Stimulated activated CD8-positive, alpha-beta memory T cell treated with anti-CD3 and anti-CD28 coated beads, Interleukin-4, amount 100 ng/mL, for 4 hours (primary cell): ENCODE measurements at places on chromosomes 5 and 9.

DNA sequence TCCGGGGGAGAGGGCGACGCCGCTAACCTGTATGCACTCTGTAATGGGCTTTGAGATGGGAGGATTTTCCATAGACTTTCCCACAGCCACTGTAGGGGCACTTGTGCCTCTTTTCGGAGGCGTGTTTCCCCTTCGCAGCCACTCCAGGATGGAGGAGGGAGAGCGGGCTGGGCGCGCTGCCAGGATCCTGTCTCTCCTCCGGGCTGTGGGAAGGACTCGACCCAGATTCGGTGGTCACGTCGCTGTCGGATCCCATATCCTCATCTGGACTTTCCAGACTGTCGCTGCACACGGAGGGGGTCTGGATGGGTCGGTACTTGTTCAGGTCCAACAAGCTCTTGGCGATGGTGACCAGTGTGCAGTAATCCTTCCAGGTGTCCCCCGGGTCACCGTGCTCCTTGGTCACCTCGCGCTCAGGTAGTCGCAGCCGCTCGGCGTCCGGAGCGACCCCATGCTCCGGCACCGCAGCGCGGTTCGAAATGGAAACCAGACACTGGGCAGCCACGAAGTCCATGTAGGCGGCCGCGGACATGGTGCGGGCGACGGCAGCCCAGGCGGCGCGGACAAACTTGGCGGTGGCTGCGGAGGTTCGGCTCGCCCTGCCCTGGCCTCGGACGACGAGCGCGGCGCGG lies 1.5 kb downstream of the KLF9 start:
- no peak for DNase-seq

DNA sequence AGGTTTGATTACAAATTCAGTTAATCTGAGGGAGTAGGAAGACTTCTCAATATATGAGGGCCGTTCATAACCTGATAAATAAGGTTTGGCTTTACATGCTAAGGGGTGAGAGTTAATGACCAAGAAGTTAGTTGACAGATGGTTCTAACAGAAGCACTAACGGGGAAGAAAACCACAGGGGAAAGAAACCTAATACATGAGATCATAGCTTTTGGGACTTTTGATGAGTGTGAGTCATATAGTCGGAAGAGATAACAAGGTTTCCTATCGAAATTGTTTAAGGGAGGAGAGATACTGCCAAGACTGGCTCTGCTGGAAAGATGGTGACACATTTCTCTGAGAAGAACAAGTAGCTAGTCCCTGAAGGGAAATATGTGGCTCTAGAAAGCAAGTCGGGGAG lies 140.1 kb downstream of the COX7C start:
- DNase-seq, result no peak

- no peak for DNase-seq
Observed at GRCh38 chr9:526904-527591, 312.4 kb downstream of the DOCK8 start.

DNA sequence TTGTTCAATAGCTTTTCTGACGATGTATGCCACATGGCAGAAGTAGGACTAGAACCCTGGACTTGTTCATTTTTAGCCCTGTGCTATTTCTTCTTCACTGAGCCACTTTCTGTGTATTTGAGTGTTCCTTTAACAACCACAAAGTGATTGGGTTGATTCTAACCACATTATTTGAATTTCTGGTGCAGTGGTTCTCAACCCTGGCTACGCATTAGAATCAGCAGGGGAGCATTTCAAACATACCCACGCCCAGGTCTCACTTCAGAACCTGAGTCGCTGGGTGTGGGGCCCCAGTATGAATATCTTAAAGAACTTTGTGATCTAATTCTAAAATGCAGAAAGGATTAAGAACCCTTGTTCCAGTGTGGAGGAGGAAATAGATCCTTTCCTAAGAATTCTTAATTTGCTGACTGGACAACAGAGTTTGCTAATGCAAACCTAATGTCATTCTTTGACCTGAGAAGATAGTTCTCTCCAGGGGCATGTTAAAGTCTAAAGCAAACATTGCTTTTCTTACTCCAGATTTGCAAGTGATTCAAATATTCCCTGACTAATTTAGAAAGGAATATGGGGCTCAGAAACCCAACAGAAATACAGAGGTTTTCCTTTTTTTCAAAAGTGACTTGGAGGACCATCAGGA lies 75.4 kb upstream of the GDNF start:
- no peak for DNase-seq

- DNase-seq, result no peak
Observed at GRCh38 chr5:52994266-52994665, 5.1 kb downstream of the ITGA2 start.

DNA sequence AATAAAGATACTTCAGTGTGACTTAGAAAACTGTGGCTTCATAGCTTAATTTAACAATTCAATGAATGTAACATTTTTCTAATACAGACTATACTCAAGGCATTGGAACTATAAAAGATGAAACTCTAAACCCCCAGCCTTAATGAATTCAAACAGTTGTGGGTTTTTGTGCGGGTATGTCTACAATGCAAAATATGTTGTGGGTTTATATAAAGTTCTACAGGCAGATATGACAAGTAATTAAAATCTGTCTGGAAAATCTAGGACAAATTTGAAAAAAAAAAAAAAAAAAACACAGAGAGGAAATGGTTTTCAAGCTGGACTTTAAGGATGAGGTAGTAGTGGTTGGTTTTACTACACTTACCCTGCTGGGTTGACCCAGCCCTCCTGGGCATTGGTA lies 467.5 kb upstream of the TLE4 start:
- DNase-seq, result no peak

GRCh38 chr5:172862165-172862801 lies 28.2 kb downstream of the ERGIC1 start:
- DNase-seq, result no peak

- no peak for DNase-seq
Observed at GRCh38 chr5:28766565-28767158, 1728.3 kb upstream of the CDH9 start.

- DNase-seq, result no peak
Observed at GRCh38 chr9:12880406-12881015, 105.7 kb downstream of the LURAP1L start.

- no peak for DNase-seq
Observed at GRCh38 chr5:142495531-142495930, 170.7 kb upstream of the SPRY4 start.

DNA sequence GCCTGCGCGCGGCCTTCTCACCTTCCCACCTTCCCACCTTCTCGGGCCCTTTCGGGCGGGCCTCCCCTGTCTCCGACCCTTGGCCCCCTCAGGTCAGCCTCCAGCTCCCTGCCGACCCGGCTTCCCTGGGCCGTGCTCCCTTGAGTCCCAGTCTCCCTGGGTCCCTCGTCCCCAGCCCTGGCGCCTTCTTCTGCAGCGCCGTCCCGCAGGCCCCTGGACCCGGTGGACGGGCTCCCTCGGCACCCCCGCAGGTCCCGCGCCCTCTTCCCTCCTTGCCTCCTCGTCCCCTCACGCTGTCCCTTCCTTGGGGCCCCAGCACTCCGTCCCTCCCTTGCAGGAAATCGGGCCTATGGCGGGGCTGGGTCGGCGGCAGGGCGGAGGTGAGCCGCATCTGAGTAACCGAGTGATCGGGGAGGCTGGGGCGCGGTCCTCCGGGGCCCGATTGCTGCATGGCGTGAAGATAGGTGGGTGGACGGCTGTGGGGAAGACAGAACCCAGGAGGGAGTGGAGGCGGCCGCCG lies 7.6 kb downstream of the ARPC5L start:
- DNase-seq, result no peak

DNA sequence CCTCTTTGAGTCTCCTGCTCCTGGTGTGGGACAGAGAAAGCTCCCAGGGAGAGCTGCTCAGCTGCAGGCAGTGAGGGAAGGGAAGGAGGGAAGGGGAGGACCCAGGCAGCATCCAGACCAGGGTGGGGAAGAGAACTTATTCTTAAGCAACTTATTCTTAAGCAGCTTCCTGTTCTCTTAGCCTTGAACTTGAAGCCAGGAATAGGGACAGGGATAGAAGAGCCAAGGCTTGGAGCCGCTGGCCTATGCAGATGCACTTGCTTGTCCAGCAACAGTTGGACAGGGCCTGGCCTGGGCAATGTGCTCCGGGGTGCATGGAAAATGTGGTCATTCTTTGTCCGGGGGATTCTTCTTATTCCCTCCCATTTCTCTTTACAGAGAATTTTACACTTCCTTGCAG lies 31.4 kb upstream of the SPTLC1 start:
- DNase-seq, result no peak

- DNase-seq, result no peak
Observed at GRCh38 chr5:158373608-158374395, 514.9 kb upstream of the CLINT1 start.

GRCh38 chr5:163564321-163564938 lies 59.0 kb downstream of the MAT2B start:
- peak; percentile 36 for DNase-seq

DNA sequence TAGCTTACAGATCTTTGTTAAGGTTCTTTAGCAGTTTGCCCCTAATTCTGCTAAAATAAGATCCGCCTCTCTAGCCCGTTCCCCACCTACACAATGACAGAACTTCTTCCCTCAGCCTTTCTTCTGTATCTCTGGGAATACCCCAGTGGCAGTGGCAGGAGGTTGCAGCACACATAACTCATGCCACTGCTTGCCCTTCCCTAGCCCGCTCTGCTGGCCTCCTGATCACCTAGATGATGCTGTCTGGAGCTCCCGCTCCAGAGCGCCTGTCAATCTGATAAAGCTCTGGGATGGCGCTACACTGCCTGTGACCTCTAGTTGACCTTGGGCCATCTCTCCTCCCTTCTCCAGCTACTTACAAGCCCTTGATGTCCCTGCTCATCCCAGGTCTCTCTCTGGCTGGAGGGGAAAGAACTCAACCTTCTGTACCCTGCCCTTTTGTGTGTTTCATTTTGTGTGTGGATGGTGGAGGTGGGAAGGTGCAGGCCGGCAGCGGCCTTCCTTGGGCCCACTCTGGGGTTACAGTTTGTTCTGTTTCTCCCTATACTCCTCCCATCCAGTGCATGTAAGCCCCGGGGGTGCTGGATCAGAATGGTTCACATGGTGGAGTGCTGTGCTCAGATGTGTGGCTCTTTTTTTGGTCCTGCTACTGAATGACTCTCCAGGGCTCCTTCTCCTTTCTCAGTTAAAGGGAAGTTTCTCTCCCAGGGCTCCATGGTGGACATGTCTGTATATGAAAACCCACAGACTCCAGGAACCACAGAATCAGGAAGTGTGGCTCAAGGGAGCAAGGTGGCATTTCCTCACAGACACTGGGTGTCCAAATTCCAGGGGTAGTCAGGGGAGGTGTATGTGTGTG lies 29.1 kb downstream of the MTX3 start:
- no peak for DNase-seq

GRCh38 chr5:17852740-17853139 lies 218.5 kb downstream of the TAF11L14 start:
- DNase-seq, result no peak

- no peak for DNase-seq
Observed at GRCh38 chr5:92687821-92688722, 892.9 kb downstream of the NR2F1-AS1 start.

DNA sequence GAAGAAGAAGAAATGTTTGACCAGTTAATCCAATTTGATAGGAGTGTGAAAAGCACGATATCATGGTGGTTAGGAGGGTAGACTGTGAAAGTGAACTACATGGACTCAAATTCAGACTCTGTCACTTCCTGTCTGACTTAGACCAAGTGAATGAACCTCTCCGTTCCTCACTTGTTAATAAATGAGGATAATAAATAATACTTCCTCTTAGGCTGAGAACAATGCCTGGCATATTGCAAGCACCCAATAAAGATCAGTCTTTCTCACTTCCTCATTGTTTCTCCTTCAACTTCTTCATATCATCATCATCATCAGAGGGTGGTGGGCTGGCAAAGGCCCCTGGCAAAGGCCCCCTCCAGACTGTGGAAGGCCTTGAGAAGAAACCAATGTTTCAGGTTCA lies 148.7 kb downstream of the CDK5RAP2 start:
- DNase-seq, result no peak

- no peak for DNase-seq
Observed at GRCh38 chr5:62653001-62653863, 74.6 kb downstream of the LRRC70 start.

GRCh38 chr9:76571743-76572146 lies 112.8 kb downstream of the GCNT1 start:
- DNase-seq, result no peak

- DNase-seq, result no peak
Observed at GRCh38 chr5:139584137-139584536, 23.0 kb downstream of the UBE2D2 start.

DNA sequence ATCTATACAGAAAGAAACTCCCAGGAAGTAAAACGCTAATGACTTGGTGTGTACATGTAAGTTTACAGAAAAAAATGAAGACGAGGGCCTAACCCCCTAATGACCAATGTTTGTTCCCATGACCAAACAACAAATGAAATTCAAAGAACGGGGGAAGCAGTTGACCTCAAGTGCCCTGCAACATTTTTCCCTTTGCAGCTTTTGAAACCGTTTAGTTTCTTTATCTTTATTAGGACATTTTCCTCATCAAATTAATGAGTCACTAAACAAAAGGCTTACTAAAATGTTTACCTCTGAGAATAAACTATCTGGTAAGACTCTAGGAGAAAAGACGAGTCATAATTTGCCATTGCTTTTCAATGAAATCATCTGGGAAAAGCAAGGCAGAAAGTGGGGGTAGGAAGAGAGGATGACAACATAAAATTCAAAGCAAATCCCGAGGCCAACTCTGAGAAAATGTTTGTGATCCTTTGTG lies 57.4 kb downstream of the LHFPL2 start:
- no peak for DNase-seq

- DNase-seq, result no peak
Observed at GRCh38 chr9:96398582-96399324, 15.2 kb upstream of the SLC35D2 start.

DNA sequence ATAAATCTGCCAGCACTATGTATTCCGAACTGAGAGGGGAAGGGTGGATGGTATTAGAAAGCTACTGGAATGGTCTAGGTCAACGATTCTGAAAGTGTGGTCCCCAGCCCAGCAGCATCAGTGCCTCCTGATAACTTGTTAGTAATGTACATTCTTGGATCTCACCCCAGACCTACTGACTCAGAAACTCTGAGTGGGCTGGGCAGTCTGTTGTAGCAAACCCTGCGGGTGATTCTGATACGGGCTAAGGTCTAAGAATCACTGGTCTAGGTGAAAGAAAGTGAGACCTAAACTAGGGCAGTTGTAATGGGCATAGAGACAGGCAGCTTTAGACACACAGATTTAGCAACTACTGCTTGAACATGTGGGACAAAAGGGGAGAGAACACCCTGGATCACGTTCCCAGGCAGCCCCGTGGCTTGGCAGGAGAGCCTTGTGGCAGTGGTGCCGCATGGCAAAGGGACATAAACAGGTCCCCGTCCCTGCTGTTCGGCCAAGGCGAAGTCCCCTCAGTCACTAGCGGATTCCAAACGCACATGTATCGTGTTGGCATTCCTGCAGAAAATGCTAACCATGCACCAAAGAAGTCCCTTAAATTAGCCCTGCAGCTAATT lies 216.3 kb downstream of the TTLL11 start:
- no peak for DNase-seq

- DNase-seq, result no peak
Observed at GRCh38 chr5:141908796-141909195, 14.9 kb upstream of the DELE1 start.

- no peak for DNase-seq
Observed at GRCh38 chr5:151661968-151662732, 24.6 kb downstream of the SPARC start.

- DNase-seq, result no peak
Observed at GRCh38 chr9:14366076-14366475, 52.1 kb upstream of the NFIB start.
